Vagina (tissue), 2 donors: ENCODE measurements at places on chromosomes 12 and 14.
A peak's percentile ranks its signal among the peaks of the same experiment; 100 is the strongest.

DNA sequence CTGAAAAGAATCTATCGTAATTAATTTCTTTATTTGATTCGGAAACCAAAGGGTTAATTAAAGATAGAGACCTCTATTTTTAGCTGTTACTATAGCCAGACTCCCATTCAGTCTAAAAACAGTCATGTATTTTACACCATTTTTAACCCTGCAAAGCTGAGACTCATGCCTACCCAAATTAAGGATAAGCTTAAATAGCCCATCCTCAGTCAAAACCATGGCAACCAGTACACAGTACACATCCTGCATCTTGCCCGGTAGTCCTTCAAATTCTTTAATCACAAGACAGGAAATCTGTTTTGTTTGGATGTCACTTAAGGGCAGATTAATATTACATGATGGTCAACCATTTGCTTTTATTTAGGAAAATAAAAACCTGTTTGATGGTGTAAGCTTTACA is 25.5 kb upstream of the KCNK10 start:
- no peak for DNase-seq

- DNase-seq: no peak
Measured at GRCh38 chr12:130202201-130202600, 39.9 kb downstream of the FZD10 start.

DNA sequence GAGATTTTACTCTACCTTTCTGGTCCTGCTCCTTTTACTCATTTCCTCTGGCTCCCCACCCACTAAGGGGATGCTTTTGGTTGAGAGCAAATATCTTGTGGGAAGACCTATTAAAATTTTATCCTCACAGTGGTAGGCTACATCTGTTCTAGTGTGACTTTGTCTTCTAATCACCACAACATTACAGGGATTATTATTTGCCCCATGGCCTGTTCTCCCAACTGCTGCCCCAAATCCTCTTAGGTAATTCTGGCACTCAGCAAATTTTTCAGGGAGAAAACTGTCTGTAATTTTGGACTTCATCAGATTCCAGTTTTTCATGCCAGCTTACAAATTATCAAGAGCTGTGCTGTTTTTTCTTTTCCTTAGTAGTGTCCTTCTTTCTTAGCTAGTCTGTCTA is 172.3 kb downstream of the GPHN start:
- DNase-seq: no peak

DNA sequence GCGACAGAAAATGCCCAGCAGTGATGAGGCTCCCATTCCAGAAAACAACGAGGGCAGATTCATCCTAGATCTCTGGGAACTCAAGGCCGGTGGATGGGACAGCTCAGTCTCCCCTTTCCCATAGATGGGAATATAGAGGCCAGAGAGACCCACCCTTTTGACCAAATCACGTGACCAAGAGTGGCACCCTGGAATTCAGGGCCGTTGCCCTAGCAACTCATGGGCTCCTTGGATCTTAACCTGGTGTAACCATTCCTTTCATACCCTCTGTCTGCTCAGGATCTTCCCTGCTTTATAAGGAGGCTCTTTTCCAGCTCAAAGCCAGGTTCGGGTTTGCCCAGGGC is 8.4 kb upstream of the LRTM2 start:
- DNase-seq: no peak

DNA sequence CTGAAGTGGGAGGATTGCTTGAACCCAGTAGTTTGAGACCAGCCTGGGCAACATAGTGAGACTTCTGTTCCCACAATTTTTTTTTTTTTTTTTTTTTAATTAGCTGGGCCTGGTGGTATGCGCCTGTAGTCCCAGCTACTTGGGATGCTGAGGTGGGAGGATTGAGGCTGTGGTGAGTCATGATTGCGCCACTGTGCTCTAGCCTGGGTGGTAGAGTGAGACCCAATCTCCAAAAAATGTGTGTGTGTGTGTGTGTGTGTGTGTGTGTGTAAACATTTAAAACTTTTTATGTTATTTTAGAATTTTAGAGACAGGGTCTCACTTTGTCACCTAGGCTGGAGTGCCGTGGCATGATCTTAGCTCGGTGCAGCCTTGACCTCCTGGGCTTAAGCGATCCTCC is 6.8 kb downstream of the PPP1R36 start:
- no peak for DNase-seq

DNA sequence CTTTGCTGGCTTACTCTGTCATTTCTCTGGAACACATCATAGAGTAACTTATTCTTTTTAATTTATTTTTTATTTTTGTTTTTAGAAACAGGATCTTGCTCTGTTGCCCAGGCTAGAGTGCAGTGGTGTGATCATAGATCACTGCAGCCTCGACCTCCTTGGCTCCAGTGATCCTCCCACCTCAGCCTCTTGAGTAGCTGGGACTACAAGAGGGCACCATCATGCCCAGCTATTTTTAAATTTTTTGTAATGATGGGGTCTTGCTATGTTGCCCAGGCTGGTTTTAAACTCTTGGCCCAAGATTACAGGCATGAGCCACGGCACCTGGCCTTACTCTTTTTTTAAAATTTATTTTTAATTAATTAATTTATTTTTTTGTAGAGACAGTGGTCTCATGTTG is 32.2 kb upstream of the RD3L start:
- DNase-seq: no peak

DNA sequence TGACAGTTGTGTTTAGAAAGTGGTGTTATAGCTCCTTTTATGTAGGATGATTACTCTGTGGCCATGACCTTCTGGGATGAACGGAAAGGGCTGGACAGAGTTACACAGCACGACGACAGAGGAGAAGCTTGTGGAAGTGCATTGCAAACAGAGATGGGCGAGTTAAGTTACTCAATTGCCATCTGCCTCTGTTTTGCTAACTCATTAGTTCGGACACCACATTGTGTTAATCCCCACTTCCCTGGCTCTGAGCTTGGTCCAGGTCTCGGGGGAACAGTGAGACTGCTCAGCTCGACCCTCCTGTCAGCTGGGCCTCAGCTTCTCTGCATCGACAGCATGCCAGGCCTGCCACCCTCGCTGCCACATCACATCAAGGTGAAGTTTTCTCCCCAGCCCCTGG is 408.0 kb downstream of the ZFP36L1 start:
- no peak for DNase-seq

DNA sequence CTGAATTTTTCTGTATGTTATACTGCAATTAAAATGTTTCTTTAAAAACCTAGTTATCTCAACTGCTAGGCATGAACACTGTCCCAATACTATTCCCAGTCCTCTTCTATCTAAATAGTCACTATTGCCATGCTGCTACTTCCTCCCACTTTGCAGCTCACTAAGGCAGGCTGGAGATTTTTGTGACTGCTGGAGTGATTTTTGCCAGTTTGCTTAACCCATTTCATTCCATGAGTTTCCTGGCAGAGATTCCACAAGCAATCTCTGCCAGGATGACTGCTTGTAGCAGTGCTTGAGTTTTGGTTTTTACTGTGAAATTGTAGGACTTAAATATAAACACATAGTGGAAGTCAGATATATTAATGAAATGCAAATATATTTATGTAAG is 80.8 kb downstream of the BHLHE41 start:
- no peak for DNase-seq

DNA sequence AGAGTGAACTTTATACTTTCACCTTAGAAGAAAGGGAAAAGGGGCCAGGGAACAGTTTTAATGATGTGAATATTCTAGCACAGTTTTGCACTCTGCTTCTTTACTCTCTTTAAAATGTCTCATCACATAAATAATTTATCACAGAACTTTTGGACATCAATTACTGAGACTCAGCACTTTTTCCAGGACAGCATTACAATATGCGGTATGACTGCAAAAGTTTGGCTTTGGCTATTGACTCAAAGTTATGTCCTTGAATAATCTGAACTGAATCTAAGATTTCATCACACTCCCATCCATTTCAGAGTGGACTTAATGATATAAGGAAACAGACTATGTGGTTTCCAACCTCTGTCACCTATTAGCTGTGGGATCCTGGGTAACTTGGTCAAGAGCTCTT is 11.7 kb downstream of the CCER1 start:
- DNase-seq: no peak

GRCh38 chr14:55301437-55302121 is 30.4 kb downstream of the FBXO34 start:
- no peak for DNase-seq

DNA sequence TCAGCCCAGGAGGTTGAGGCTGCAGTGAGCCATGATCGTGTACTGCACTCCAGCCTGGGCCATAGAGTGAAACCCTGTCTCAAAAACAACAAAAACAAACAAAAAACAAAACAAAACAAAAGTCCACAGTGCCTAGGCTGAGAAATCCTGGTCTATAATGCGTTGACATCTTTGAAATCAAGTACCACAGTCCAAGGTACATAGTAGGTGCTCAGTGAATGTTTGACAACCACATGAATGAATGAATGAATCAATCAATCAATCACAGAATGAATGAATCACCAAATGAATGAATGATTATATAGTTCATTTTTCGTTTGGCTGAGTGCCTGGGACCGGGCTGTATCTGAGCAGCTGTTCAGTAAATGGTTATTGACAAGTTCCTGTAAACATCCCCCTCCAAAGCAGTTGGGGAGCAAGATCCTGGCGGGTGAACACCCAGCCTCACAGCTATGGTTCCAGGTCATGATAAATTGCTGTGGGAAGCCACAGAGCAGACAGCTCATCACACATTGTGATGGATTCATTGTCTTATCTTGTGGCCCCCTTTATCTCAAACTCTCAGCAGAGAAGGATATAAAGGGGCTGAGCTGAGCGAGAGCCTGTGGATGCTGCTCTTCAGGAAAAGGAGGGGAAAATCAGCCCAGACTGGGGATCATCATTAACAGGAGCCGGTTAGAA is 30.4 kb upstream of the IFT81 start:
- DNase-seq: no peak

DNA sequence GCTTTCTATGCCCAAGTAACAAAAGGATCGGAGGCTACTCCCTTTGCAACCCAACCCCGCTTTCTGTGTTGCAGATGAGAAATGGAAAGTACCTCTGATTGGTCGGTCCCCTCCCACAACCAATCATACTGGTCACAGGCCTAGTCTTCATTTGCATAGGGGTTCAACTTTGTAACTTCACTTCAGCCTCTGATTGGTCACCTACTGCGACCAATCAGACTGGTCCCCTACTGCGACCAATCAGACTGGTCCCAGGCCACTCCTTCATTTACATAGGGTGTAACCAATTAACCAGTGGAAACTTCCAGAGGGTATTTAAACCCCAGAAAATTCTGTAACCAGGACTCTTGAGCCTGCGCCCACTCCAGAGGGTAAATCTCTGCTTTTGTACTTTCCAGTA is 906.4 kb upstream of the TMEM132C start:
- DNase-seq: no peak

- no peak for DNase-seq
Measured at GRCh38 chr12:122789637-122790036, 15.3 kb downstream of the CCDC62 start.

DNA sequence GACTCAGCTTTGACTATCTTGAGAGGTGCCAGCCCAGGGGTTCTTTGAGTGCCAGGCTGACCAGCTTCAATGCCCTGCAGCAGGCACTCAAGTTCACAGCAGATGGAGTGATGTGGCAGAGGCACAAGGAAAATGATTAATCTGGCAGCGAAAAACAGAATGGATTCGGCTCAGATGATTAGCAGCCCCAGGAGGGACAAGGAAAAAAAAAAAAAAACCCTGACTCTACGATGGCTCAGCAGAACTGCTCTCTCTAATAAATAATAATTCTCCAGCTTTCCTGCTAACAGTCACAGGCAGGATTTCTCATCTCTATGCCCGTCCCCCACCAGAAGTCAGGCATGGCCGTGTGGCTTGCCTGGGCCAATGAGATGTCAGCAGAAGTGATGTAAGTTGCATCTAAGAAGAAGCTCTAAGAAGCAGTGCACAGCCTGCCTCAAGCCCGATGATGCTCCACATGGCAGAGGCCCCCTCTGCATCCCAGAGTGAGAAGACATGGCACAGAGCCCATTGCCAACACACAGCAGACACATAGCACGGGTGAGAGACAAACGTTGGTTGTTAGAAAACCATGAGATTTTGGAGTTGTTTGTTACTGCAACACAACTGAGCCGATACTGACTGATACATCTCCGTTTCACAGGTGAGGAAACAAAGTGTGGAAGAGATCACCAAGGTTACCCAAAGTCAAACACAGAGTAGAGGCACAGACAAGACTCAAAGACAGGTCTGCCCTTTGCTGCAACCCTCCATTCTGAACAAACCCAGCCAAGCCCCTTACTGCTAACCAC is 111.0 kb downstream of the SCARB1 start:
- DNase-seq: no peak

DNA sequence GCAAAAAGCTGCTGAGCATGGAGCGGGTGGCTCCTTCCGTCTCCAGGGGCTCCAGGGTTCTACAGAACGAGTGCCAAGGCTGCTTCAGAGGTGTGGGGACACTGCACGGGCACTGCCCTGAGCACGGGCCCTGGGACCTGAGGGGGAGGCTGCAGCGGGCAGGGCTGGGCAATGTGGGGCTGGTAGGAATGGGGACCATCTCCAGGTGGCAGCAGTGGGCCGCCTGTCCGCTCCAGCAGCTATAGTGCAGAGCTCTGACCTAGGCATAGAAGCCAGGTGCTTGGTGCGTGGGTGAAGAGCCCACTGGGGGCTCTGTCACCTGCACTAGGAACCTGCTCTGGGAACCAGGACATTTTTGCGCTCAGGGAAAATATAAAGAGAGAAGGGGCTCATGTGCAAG is 22.3 kb downstream of the HDAC7 start:
- no peak for DNase-seq

- no peak for DNase-seq
Measured at GRCh38 chr12:58757422-58757821, 162.9 kb downstream of the LRIG3 start.

- no peak for DNase-seq
Measured at GRCh38 chr12:93441081-93441616, 598 bp downstream of the UBE2N start.

DNA sequence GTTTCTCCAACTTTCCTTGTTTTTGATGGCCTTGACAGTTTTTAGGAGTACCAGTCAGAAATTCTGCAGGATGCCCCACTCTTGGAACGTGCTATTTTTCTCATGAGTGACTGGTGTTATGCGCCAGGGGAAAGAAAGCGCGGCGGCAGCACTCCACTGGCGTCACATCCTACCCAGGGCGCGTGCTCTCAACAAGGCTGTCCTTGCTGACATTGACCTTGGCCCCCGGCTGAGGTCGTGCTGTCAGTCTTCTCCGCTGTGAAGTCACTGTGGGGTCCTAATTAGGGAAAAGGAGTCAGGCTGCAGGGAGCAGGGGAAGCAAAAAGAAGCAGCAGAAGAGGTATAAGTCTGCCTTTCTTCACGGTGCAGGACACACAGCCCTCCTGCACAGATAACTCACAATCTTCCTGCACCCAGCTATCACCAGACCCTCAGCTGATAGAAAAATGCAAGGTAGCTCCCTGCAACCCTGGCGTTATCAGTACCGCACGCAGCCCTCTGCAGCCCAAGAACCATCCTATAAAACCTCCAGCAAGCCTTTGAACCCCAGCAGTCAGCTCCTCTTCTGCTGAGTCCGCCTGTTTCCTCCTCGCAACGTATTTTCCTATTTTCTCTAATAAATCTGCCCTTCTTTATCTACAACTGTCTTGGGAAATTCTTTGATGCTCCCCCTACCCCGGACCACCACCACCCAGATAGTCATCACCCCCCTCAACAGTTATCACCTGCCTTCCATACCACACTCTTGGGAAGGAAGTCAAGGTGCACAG is 48.0 kb upstream of the C14orf180 start:
- no peak for DNase-seq

- no peak for DNase-seq
Measured at GRCh38 chr12:129941618-129942017, 37.8 kb upstream of the TMEM132D start.

- no peak for DNase-seq
Measured at GRCh38 chr12:81221681-81222080, 143.8 kb downstream of the ACSS3 start.

- DNase-seq: peak; percentile 97
Measured at GRCh38 chr12:52494518-52494917, 1.5 kb upstream of the KRT6A start.
